Neuronal stem cell (in vitro differentiated cells): ENCODE measurements at places on chromosomes 13 and 19.
A peak's percentile ranks its signal among the peaks of the same experiment; 100 is the strongest.

DNA sequence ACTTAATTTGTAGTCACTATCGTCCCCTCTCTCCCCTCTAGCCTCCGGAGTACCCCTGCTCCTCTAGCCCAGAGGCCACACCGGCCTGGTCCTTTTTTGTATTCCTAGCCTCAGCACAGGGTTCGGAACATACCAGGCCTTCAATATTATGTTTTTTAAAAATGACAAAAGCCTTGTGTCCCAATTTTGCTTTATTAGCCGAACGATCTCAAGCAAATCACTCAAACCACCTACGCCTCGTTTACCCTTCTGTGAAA is 463 bp upstream of the POMP start:
- DNase-seq, result no peak

DNA sequence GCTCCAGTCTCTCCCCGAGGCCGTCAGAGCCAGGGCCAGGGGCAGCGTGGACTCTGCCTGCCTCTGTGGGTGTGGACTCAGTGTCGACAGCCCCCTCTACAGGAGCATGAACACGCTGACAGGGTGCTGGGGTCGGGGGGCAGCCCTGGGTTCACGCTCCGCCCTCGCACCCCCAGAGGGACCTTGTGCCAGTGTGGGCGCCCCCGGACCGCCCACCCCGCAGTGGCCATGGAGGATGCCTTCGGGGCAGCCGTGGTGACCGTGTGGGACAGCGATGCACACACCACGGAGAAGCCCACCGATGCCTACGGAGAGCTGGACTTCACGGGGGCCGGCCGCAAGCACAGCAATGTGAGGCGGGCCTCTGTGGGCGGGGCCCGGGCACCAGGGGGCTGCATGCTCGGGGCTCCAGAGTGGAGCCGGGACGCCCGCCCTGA is 8.3 kb downstream of the TRPM4 start:
- no peak for DNase-seq

- DNase-seq, result no peak
Observed at GRCh38 chr13:35995136-35995535, 136.0 kb downstream of the DCLK1 start.

GRCh38 chr19:1008268-1009040 is 8.2 kb downstream of the GRIN3B start:
- no peak for DNase-seq

DNA sequence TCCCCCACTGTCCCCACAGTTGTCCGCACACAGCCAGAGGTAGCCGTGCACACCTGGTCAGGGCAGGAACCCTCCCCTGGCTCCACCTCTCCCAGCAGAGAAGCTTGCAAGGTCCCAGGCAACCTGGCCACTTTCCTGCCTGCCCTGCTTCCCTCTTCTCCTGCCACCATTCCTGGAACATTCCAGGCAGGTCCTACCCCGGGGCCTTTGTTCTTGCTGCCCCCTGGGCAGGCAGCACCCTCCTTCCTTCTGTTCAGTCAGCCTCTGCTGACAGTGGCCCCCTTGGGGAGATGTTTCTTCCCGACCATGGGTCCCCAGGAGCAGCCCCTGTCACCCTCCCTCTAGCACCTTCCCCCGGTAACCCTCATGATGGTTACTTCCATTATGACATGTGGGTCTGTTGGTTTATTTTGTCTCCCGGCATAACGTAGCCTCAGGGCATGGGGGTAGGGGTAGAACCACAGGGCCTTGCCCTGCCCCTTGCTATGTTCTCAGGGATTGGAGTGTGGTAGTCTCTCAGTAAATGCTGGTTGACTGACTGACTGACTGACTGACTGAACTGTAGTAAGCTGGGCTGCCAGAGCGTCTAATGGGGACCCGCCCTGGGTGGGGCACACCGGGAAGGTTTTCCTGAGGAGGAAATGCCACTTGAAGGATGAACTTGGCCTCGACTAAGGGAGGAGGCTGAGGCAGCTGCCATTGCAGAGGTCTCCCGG is 10.8 kb downstream of the PAK4 start:
- DNase-seq, result no peak

- no peak for DNase-seq
Observed at GRCh38 chr13:112588490-112589297, 741 bp upstream of the TUBGCP3 start.

- DNase-seq, result no peak
Observed at GRCh38 chr13:34816245-34816884, 125.7 kb upstream of the NBEA start.

- no peak for DNase-seq
Observed at GRCh38 chr19:913080-913748, at the start of gene R3HDM4. R3HDM4 (minus strand) TSS chr19:913219; CDS start chr19:913157, 62 bp downstream.

- no peak for DNase-seq
Observed at GRCh38 chr13:75255147-75255546, 226.8 kb downstream of the TBC1D4 start.

DNA sequence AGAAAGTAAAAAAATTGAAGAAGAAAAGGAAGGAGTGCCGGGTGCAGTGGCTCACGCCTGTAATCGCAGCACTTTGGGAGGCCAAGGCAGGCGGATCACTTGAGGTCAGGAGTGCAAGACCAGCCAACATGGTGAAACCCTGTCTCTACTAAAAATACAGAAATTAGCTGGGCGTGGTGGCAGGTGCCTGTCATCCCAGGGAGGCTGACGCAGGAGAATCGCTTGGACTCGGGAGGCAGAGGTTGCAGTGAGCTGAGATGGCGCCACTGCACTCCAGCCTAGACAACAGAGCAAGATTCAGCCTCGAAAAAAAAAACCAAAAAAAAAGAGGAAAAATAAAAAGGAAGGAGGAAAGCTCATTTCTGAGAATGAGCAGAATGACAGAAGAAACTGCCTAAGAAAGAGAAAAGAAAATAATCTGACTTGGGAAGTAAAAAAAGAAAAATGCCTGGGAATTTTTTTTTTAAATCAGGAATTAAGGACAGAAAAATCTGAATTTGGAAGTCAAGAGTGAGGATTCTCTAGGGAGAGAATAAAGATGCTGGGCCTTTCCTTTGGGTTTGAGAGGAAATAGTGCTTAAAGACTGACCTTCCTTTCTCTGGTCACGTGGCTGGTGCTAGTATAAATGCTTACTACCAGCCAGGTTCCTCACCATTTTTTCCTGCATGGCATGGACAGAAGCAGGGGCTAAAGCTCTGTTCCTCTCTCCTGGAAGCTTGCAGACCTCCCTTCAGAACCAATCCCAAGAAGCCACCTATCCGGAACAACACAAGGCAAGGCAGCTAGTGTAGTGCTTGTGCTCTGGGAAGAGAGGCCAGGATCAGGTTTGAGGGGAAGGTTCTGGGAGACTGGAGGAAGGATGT is at the start of gene FFAR2:
Gene FFAR2, plus strand, starts transcription at position 652 of the 864 bp plus-strand sequence. CDS start 1,458 bp downstream, outside the sequence.
- no peak for DNase-seq

GRCh38 chr13:57633141-57633949 is 1.8 kb downstream of the PCDH17 start:
- no peak for DNase-seq

GRCh38 chr13:76329866-76330580 is 556.2 kb downstream of the KCTD12 start:
- no peak for DNase-seq

GRCh38 chr13:45564133-45564776 is 51.3 kb downstream of the ERICH6B start:
- DNase-seq, result peak; percentile 8

GRCh38 chr13:96119921-96120320 is 30.0 kb downstream of the HS6ST3 start:
- DNase-seq, result no peak

DNA sequence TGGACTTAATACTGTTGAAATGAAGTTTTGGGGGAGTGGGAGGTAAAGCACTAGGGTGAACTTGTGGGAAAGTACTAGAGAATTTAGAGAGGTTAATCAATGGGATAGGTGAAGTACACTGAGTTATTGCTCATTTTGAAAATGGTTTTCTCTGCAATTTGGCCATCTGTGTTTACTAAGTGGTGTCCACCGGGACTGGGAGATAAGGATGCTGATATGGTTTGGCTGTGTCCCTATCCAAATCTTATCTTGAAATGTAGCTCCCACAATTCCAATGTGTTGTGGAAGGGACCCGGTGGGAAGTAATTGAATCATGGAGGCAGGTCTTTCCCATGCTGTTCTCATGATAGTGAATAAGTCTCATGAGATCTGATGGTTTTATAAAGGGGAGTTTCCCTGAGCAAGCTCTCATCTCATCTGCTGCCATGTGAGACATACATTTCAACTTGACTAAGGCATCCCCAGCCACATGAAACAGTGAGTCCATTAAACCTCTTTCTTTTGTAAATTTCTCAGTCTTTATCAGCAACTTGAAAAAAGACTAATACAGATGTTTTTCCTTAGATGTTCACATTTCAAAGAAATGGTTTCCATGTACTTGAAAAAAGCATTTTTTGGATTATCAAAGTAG is 1569.4 kb upstream of the PRR20A start:
- no peak for DNase-seq
